Stimulated activated CD8-positive, alpha-beta memory T cell treated with anti-CD3 and anti-CD28 coated beads, Interleukin-12 subunit alpha, Interleukin-12 subunit beta, amount 100 ng/mL, for 4 hours (primary cell): ENCODE measurements at places on chromosomes 6 and 20.

DNA sequence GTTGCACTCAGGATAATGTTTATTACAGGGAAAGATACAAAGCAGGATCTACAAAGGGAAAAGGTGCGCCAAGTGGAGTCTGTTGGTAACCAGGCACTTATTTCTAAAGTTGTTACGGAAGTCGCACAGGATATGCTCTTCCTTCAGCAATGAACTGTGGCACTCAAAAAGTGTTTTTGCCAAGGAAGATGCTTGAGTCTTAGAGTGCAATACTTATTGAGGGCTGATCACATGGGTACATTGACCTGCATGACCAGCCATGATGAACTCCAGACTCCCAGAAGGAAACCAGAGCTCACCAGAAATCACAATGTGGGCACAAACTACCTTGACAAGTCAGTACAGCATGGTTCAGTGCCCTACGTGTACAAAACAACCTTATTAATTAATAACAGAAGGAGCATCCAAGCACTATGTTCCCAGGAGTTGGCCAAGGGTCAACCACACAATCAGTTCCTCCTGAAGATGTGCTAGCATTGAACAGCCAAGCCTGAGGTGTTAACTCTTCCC lies 270.7 kb upstream of the TFAP2D start:
- no peak for DNase-seq

DNA sequence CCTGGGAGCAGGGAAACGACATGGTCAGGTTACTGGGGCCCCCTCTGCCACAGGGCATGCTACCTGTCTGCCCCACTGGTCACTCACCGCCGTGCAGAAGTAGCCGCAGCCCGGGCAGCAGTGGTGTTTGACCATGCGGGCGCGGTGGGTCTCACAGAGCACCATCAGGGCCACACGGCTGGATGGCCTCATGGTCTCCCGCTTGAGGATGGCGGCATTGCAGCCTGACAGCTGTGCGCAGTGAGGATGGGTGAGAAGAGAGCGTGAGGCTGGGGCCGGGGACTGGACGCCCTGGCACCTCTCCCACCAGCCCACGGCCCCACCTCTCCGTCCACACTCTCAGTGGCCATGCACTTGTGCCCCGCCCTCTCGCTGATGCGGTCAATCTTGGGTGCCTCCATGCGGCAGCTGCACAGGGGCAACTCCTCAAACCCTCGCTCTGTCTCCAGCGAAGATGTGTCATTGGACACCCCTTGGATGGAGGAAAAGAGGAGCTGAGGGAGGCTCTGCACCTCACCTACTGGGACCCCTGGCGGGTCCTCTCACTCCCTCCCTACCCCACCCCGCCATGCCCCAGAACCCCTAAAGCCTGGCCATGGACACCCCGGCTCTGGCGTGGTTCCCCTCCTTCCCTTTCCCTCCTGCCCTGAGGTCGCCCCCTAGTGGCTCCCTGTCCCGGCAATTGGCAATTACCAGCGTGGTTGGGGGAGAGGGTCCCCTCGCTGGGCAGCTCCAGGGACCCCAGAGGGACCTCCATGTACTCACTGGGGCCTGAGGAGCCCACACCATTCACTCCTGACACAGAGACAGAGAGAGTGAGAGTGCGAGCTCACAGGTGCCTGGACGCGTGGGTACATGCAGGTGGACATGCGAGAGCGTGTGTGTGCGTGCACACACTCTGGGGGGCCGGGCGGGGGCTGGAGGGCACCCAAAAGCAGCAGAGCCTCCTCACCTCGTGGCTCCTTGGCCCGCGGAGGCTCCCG lies 8.9 kb downstream of the EHMT2 start:
- DNase-seq = no peak

DNA sequence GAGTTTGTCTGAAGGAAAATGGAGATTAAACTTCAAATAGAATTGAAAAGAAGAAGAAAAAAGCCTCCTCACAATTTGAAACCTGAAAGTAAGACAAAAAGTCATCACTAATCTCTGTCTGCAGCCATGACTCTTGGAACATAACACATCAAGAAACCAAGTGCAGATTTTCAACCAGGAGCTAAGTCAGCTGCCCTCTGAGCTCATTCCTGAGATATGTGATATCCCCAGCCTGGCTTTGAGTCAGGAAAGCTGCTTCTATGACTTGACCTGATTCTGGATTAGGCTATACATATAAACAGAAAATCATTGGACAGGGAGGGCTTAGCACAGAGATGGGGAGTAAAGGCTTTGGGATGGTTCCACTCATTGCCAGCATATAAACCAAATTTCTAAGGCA lies 891.4 kb downstream of the TFAP2A start:
- DNase-seq = no peak

- no peak for DNase-seq
Observed at GRCh38 chr6:122886481-122886880, 97.4 kb downstream of the SMPDL3A start.

- DNase-seq = no peak
Observed at GRCh38 chr6:130324657-130325056, 41.2 kb upstream of the TMEM200A start.
